ENCODE measurements at places on chromosomes 11 and 22.

DNA sequence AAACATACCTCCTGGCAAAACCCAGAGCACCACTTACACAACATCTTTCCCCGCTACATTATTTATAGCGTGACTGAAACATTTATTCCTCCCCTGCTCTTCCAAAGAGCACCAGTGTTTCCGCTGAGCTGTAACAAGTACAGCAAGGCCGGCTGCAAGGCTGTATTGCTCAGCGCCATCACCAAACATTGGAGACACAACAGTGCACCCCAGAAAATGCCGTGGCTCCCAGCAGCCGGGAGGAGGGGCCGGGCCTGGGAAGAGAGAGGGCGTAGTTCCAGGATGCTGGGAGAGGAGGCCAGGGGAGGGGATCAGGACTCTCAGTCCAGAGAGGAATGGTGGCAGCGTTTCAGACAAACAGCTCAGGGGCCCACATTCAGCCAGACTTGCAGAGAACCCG lies 133.2 kb downstream of the DSCAML1 start:
- peak; percentile 60 for DNase-seq

GRCh38 chr11:130478881-130479280 lies 30.4 kb downstream of the ADAMTS15 start:
- no peak for DNase-seq

DNA sequence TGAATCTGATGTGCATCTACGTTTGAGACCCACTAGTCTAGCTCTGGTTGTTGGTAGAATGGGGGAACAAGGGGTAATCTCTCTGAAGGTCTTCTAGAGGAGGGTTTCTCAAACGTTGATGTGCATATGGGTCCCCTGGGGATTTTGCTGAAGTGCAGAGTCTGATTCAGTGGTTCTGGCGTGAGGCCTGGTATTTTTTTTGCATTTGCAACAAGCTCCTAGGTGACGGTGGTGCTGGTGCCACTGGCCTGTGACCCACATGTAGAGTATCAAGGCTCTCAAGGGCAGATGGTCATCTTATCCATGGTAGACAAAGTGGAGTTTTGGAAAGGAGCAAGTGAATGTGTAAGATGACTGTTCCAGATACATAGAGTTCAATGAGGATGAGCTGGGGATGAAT lies 97.1 kb downstream of the CEP164 start:
- no peak for DNase-seq

- no peak for DNase-seq
These were observed 133.2 kb downstream of the IGLL1 start for GRCh38 chr22:23446796-23447350.

- peak; percentile 88 for DNase-seq
These were observed 46.2 kb downstream of the IGF2 start for GRCh38 chr11:2092956-2093412.

- peak; percentile 58 for DNase-seq
These were observed 2.8 kb upstream of the CABP7 start for GRCh38 chr22:29716814-29717545.

DNA sequence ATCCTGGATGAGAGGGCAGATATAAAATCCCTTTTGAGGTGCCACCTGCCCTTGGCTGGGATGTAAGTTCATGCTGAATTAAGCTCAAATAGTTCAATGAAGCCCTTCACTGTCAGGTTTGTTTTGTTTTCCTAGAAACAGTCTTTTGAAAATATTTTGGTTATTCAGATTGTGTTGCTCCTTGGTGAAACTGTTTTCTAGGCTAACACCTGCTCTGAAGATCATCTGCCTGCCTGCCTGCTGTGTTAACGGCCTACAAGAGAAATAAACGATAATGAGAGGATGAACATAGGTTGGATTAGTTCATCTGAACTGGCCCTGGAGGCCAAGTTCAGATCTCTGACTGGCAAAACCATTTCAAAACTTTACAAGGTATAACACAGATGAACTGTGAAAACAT lies 67.4 kb downstream of the ZBTB44 start:
- no peak for DNase-seq

DNA sequence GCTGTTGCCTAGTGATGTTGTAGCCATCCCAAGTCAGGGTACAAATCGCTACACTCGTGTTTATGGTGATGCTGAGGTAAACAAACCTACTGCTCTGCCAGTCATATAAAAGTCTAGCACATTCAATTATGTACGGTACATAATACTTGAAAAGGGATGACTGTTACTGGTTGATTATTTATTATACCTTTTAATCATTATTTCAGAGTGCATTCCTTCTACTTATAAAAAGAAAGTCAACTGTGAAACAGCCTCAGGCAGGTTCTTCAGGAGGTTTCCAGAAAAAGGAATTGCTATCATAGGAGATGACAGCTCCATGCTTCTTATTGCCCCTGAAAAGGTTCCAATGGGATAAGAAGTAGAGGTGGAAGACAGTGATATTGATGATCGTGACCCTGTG lies 652.5 kb upstream of the KIRREL3 start:
- no peak for DNase-seq

DNA sequence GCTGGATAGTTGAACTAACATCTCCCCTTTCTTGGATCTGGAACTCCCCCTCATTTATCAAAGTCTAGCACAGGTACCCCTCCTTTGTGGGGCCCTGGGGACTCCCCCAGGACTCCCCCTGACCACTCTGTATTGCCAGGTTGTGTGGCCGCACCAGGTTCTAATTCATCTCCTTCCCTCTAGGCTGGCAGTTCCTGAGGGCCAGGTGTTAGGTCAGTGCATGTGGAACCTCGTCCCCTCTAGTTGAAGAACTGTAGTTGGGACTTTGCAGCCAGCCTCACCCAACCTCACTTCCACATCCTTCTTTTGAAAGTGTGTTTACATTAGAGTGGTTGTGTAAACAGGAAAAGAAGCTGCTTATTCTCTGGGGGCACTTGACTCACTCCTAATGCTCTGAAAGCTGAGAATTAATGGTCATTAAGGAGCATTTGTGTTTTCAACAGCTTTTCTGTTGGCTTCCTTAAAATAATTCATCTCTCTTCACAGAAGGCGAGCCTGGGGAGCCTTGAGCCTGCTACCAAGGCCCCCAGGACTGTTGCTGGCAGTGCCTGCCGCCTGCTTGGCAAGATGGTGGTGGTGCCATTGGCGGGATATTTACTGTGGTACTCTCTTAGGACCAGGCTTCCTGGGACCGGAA lies 11.8 kb downstream of the UPB1 start:
- peak; percentile 55 for DNase-seq

DNA sequence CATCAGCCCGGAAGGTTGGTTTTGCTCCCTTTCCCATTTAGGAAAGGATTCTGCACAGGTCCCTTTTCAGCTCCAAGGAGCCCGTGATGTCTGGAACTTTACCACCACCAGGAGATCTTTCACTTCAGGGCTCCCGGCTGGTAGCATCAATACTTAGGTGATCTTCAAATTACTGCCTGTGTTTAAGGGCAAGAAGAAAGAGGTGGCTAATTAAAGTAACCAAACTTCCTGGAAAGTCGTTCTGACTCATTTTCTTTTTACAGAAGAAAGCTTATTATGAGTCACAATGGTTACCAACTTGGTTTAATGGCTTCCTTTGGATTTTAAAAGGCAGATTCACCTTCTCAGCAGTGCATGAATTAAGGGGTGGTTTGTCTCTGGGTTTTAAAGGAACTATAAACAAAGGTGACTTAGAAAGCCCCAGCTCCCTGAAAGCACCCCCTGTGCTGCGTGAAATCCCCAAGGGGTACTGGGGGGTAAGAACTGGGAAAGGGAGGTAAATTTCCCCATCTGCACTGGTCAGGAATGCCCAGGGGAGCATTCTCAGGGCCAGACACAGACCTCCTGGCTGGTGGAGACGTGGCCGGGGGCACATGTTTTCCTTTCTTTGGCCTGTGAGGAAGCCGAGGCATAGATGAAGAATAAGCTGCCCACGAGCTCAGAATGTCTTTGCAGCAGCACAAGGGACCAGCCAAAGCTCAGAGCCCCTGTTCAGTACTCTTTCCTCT lies 8.8 kb downstream of the POU2F3 start:
- no peak for DNase-seq

GRCh38 chr11:62706850-62707247 lies 375 bp downstream of the BSCL2 start:
- no peak for DNase-seq

DNA sequence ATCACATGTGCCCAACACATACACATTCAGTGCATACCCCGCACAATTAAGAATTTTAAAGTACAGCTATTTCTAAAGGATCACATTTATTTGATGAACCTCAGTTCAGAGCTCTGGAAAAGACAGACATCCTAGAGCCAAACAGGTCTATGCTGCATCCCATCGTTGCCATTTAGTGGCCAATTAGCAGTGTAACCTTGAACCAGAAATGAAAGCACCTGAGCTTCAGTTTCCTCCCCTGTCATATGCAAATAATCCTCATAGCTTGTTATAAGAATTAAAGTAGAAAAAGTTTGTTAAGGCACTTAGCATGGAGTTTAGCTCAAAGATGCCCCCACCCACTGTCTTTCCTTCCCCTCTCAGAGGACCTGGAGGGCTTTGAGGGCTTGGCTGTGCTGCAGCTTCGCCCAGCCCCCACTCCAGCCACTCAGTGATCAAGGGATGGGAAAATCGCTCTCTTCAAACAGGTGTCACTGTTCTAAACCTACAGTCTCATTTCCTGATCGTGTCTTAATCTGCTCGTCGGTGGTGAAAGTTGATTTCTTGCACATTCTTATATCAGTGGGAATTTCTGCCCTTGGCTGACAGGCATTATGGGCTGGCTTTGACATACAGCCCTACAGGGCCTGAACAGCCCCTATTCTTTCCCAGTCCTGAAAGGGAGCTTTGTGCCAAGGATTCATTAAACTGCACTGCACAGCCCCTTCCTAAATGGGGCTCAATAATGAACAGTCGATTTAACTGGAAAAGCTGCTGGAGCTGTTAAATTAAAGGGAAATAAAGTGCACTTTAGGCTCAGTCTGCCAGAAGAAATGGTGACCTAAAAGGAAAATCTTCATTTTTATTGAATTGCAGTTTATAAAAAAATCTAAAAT lies 23.3 kb upstream of the FAM181B start:
- DNase-seq = no peak

GRCh38 chr22:44567846-44568493 lies 69.9 kb upstream of the RTL6 start:
- peak; percentile 45 for DNase-seq

DNA sequence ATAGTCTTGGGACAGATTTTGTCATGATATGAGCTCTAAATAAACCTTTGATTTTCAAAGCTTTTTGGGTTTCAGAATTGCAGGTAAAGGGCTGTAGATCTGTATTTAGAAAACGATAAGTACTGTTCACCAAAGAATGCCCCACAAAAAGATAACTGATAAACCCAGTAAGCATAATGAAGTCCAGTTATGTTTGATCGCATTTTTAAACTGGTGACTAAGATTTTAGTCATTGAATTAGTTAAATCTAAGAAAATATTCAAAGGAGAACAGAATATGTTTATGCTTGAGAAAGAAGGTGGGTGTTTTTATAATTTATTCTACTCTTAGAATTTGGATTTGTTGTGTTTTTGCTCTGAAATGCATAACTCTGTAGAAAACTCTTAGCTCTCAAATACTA lies 11.6 kb downstream of the DEPDC7 start:
- DNase-seq = no peak

GRCh38 chr22:48872271-48873190 lies 955.1 kb downstream of the BRD1 start:
- DNase-seq = no peak

GRCh38 chr11:68996376-68997123 lies 15.8 kb upstream of the MRGPRD start:
- DNase-seq = peak; percentile 4

GRCh38 chr11:74748211-74749126 lies at the start of gene RNF169:
TSS of gene RNF169 (plus strand) at chr11:74748849. CDS start at chr11:74748881, 32 bp downstream.
- DNase-seq = peak; percentile 96

DNA sequence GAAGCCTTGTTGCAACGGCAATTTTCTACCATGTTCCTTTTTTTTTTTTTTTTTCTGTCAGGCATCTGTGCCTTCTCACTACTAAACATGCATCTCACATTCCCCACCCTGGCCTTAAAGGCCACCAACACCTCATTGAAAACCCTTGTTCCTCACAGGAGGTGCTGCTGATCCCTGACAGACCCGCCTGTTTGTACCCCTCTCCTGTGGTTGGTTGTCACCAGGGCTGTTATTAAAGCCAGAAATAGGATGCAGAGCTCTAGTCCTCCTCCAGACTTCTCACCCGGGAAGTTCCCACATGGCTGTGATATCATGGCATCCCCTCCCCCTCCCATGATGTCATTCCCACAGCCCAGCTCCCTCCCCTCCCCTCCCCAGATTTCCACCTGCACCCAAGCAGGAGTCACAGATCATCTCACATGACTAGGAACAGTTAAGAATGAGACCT lies 302.8 kb upstream of the NCAM1 start:
- no peak for DNase-seq

DNA sequence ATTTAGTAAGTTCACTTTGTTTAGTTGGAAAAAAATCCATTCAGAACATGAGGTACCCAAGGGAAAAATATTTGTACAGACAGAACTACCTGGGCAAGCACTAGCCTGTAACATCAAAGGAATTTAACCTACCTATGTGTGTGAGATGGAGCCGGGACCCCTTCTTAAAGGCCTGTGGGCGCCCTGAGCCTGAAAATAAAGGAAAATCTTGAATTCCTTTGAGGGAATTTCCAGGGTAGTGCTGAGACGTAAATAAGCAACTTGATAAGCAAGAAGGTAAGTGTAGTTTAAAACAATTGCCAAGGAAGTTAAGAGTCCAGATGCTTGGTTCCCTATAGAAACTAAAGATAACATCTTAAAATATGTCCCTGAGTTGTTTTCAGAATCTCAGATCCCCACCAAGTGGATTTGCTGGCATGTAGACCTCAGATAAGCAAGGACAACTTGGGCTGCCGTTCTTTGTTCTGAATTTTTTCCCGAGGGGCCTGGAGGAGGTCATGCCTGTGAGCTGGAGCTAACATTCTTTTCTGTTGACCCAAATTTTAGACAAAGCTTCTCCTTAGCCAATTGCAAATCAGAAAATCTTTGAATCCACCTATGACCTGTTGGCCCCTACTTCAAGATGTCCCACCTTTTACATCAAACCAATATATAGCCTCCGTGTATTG lies 31.0 kb downstream of the MED17 start:
- DNase-seq = no peak

GRCh38 chr22:17120711-17121232 lies 388 bp downstream of the TMEM121B start:
- no peak for DNase-seq

- peak; percentile 26 for DNase-seq
These were observed 10.1 kb downstream of the MUC2 start for GRCh38 chr11:1084561-1085439.

GRCh38 chr22:50628543-50629134 lies 687 bp upstream of the ARSA start:
- no peak for DNase-seq

- DNase-seq = no peak
These were observed 28.6 kb downstream of the USH1C start for GRCh38 chr11:17515443-17516176.

GRCh38 chr22:19044381-19044780 lies 77.8 kb downstream of the DGCR2 start:
- DNase-seq = peak; percentile 2

DNA sequence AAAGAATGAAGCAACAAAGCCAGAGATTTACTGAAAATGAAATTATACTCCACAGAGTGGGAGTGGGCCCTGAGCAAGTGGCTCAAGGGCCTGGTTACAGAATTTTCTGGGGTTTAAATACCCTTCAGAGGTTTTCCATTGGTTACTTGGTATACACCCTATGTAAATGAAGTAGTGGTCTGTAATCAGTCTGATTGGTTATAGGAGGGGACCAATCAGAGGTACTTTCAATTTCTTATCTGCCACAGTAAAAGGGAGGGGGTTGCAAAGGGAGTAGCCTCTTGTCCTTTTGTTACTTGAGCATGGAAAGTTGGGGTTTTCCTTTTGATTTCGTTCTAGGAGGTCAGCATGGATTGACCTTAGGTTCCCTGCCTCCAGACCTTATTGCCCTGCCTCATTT lies 63.5 kb downstream of the ATM start:
- no peak for DNase-seq
